SK-N-SH (cell line): ENCODE measurements at places on chromosomes 12 and 14. TPM values are rescaled to one million over a fixed set of nuclear protein-coding genes. Genes with fewer than 3 reads are reported as not detected.

Gene OTOGL
- 0.61 and 0.97 TPM in 2 replicates for polyA plus RNA-seq

- peaks cover 43% of the 10 kb centered on the region for H3K4me1 ChIP-seq
- no peaks in the 10 kb centered on the region for H3K27me3 ChIP-seq
- no peaks in the 10 kb centered on the region for H3K36me3 ChIP-seq
- H3K4me3 ChIP-seq, result no peak overlapping the region
- DNase-seq, result no peak
Observed at GRCh38 chr12:62728741-62729140, 206.2 kb downstream of the PPM1H start.

GRCh38 chr12:131676544-131676943 is 34.3 kb upstream of the SFSWAP start:
- no peaks in the 10 kb centered on the region for H3K4me1 ChIP-seq
- no peak overlapping the region for H3K27ac ChIP-seq
- H3K4me3 ChIP-seq, result no peak overlapping the region
- H3K36me3 ChIP-seq, result no peaks in the 10 kb centered on the region
- DNase-seq, result no peak

Gene FAM186B
- 0.16 and 0.24 TPM in 2 replicates for polyA plus RNA-seq

DNA sequence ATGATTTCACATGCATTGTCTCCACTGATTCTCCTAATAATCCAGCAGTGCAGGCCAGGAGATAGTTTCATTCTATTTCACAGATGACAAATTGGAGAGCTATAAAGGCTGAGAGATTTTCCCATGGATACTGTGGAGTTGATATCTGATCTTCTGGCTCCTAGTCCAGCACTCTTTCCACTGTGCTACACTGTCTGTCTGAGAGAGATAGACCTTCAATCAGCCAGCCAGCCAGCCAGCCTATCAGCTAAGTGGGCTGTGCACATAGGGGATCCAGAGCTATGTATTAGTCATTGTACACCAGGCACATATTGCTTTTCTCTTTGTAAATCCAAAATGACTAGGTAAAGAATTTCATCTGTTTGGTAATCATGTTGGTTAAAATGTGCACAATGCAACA is 91.8 kb upstream of the ATP2B1 start:
- DNase-seq, result peak; percentile 4
- peaks cover 2% of the 10 kb centered on the region for H3K4me1 ChIP-seq
- no peak overlapping the region for H3K4me3 ChIP-seq
- no peaks in the 10 kb centered on the region for H3K27me3 ChIP-seq

- no peak overlapping the region for H3K4me3 ChIP-seq
- no peak for DNase-seq
- no peaks in the 10 kb centered on the region for H3K36me3 ChIP-seq
Observed at GRCh38 chr14:29062466-29062865, 295.9 kb downstream of the FOXG1 start.

Gene DCAF4
- polyA plus RNA-seq, result 17.9 and 27.8 TPM in 2 replicates

Gene HNF1A
- not detected in 2 replicates for polyA plus RNA-seq

Gene PZP
- polyA plus RNA-seq, result not detected in 2 replicates

Gene HOXC4
- 1.6 and 3.7 TPM in 2 replicates for polyA plus RNA-seq

GRCh38 chr14:63273717-63274655 is 44.7 kb downstream of the GPHB5 start:
- DNase-seq, result no peak
- no peaks in the 10 kb centered on the region for H3K36me3 ChIP-seq
- H3K27ac ChIP-seq, result no peak overlapping the region
- peaks cover 3% of the 10 kb centered on the region; the same call in 1 of the 2 replicates for H3K4me1 ChIP-seq
- H3K27me3 ChIP-seq, result no peaks in the 10 kb centered on the region
- H3K4me3 ChIP-seq, result no peak overlapping the region

- H3K27me3 ChIP-seq, result no peaks in the 10 kb centered on the region
- H3K4me3 ChIP-seq, result peak overlapping the region; percentile 75
- no peak overlapping the region for H3K27ac ChIP-seq
- H3K4me1 ChIP-seq, result no peaks in the 10 kb centered on the region
Observed at GRCh38 chr14:79278798-79279644, 932.3 kb downstream of the DIO2 start.

DNA sequence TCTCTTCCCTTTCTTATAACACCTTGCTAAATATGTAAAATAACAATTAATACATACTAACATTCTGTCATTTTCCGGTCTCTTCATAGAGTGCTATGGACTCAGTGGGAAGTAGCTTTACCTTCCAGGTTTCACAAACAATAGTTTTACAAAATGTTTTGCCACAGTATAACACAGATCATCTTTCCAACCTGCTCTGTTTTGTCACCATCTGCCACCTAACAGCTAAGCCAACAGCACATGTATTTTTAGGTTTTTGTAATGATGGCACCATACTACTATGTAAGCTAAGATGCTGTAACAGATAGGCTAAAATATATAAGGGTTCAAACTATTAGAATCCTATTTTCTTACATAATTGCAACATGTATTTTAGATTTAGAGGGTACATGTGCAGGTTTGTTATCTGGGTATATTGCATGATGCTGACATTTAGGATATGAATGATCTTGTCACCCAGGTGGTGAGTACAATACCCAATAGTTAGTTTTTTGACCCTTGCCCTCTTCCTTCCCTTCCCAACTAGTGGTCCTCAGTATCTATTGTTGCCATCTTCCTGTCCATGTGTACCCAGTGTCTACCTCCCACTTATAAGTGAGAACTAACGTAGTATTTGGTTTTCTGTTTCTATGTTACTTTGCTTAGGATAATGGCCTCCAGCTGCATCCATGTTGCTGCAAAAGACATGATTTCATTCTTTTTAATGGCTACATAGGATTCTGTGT is 8.7 kb downstream of the RHOJ start:
- H3K4me1 ChIP-seq, result no peaks in the 10 kb centered on the region
- peaks cover 4% of the 10 kb centered on the region for H3K36me3 ChIP-seq
- no peak for DNase-seq
- H3K27me3 ChIP-seq, result no peaks in the 10 kb centered on the region
- no peak overlapping the region for H3K4me3 ChIP-seq

GRCh38 chr12:125143491-125143890 is 78.3 kb downstream of the AACS start:
- peaks cover 12% of the 10 kb centered on the region; the same call in 1 of the 2 replicates for H3K4me1 ChIP-seq
- H3K27ac ChIP-seq, result no peak overlapping the region
- no peaks in the 10 kb centered on the region; the same call in 1 of the 2 replicates for H3K36me3 ChIP-seq
- no peak overlapping the region for H3K4me3 ChIP-seq
- H3K27me3 ChIP-seq, result no peaks in the 10 kb centered on the region
- peak; percentile 49 for DNase-seq

Gene TECPR2
- 6.9 and 8.1 TPM in 2 replicates for polyA plus RNA-seq

Gene RTL1
- 0.05 and 0.07 TPM in 2 replicates for polyA plus RNA-seq

- H3K4me1 ChIP-seq, result peaks cover 2% of the 10 kb centered on the region; the same call in 1 of the 2 replicates
- DNase-seq, result no peak
- H3K36me3 ChIP-seq, result no peaks in the 10 kb centered on the region
- no peak overlapping the region for H3K4me3 ChIP-seq
- no peaks in the 10 kb centered on the region for H3K27me3 ChIP-seq
Observed at GRCh38 chr12:68851592-68852306, 43.8 kb downstream of the MDM2 start.

DNA sequence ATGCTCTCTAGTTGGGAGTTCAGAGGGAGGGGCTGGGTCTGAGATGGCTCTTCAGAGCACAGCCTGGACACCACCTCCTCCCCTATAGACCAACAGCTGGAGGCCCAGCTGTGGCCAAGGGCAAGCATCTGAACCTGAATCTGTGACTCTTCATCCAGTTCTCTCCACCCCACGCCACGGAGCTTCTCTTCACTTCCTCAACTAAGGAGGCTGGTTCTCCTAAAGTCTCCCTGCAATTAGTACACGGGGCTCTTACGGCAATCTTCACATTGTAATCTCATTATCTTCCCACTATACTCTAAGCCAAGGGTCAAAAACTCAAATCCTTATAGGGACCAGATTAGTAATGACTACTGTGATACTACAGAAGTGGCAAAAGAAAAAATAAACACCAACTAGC is 9.8 kb downstream of the NRDE2 start:
- no peak overlapping the region for H3K4me3 ChIP-seq
- no peaks in the 10 kb centered on the region for H3K27me3 ChIP-seq
- DNase-seq, result no peak
- no peak overlapping the region for H3K27ac ChIP-seq
- H3K36me3 ChIP-seq, result peaks cover 11% of the 10 kb centered on the region

- H3K4me1 ChIP-seq, result no peaks in the 10 kb centered on the region; the same call in 1 of the 2 replicates
- no peaks in the 10 kb centered on the region for H3K27me3 ChIP-seq
- H3K27ac ChIP-seq, result no peak overlapping the region
- H3K36me3 ChIP-seq, result no peaks in the 10 kb centered on the region
Observed at GRCh38 chr14:105375635-105376057, 22.7 kb upstream of the TEX22 start.

DNA sequence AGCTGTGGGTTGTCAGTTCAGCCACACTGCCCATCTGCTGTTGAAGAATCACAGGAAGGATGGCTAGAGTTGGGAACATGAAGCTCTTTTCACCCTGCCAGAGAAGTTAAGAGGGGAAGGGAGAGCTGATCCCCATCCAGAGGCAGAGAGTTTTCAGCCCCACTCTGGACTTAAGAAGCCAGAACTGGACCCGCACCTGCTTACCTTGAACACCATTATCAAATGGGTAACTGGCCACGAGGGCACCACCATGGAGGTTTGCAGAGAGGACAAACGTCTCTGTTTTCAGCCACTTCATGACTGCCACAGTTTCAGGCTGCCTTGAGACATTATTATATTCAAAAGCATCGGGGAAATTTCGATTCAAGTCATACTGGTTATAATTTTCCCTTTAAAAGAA is 62.0 kb downstream of the MDM2 start:
- no peaks in the 10 kb centered on the region; the same call in 1 of the 2 replicates for H3K36me3 ChIP-seq
- no peak overlapping the region for H3K27ac ChIP-seq
- DNase-seq, result no peak
- H3K4me1 ChIP-seq, result no peaks in the 10 kb centered on the region; the same call in 1 of the 2 replicates
- no peaks in the 10 kb centered on the region for H3K27me3 ChIP-seq
- H3K4me3 ChIP-seq, result no peak overlapping the region

Gene PRPH
- polyA plus RNA-seq, result 1.7 and 1.9 TPM in 2 replicates

Gene CISTR
- polyA plus RNA-seq, result not detected in 2 replicates

Gene CLEC2D
- 0.81 and 1.5 TPM in 2 replicates for polyA plus RNA-seq

Gene TAS2R9
- polyA plus RNA-seq, result not detected in 2 replicates

GRCh38 chr12:66627270-66627987 is 51.4 kb downstream of the GRIP1 start:
- H3K36me3 ChIP-seq, result no peaks in the 10 kb centered on the region
- DNase-seq, result no peak
- H3K4me1 ChIP-seq, result no peaks in the 10 kb centered on the region
- H3K27me3 ChIP-seq, result no peaks in the 10 kb centered on the region; the same call in 1 of the 2 replicates

Gene NOVA1
- 0.32 and 0.44 TPM in 2 replicates for polyA plus RNA-seq

DNA sequence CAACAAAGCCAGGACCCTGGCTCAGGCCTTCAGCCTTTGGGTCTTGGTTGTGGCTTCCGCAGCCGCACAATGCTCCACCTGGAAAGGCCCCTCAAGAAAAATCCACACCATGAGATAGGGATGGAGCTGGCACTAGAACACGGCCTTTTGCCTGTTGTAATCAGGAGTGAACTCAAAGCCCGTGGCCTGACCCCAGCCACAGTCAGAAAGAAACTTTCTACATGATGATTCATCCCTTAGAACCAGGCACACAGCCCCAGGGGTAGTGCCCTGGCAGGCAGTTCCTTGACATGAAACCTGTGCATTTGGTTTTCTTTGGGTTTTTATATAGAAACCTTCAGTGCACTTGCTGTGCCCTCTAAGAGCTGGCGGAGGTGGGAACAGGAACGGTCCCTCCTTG is 5.1 kb downstream of the CLMN start:
- peaks cover 22% of the 10 kb centered on the region; the same call in 1 of the 2 replicates for H3K4me1 ChIP-seq
- H3K36me3 ChIP-seq, result no peaks in the 10 kb centered on the region
- H3K4me3 ChIP-seq, result no peak overlapping the region
- H3K27me3 ChIP-seq, result no peaks in the 10 kb centered on the region

GRCh38 chr12:117680312-117680711 is 288.5 kb downstream of the KSR2 start:
- no peaks in the 10 kb centered on the region for H3K36me3 ChIP-seq
- H3K27ac ChIP-seq, result no peak overlapping the region
- DNase-seq, result no peak

GRCh38 chr12:64675795-64676194 is 65.5 kb downstream of the RASSF3 start:
- H3K36me3 ChIP-seq, result no peaks in the 10 kb centered on the region
- peak; percentile 47 for DNase-seq
- peaks cover 56% of the 10 kb centered on the region for H3K4me1 ChIP-seq

Gene CCDC177
- not detected in 2 replicates for polyA plus RNA-seq
